ENCODE measurements at places on chromosomes 13 and 19.
A peak's percentile ranks its signal among the peaks of the same experiment; 100 is the strongest.

DNA sequence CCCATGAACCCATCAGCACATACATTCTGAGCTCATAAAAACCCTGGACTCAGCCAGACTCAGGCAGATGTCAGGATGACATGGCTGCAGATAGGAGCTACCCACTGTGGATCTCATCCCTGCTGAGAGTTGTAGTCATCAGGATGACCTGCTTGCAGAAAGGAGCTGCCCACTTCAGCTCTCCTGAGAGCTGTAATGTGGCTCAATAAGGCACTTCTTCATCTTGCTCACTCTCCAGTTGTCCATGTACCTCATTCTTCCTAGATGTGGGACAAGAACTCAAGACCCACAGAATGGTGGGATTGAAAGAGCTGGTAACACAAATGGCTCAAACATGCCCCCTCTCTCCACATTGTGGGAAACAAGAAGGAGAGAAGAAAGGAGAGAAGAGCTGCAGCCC is 58.2 kb downstream of the SLITRK1 start:
- DNase-seq: no peak

DNA sequence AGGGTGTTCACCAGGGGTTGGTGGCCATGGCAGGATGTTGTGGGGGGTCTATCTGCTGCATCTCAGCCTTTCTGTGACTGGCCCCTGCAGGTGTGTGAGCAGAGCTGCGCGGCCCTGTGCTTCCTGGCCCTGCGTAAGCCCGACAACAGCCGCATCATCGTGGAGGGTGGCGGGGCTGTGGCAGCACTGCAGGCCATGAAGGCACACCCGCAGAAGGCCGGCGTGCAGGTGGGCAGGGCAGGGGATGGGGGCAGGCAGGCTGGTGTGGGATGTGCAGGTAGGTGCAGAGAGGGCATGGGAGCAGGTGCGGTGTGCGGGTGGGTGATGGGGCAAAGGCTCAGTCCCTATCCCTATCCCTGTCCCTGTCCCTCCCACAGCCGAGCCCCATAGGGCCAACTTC is 8.1 kb upstream of the SLC25A42 start:
- DNase-seq: no peak

DNA sequence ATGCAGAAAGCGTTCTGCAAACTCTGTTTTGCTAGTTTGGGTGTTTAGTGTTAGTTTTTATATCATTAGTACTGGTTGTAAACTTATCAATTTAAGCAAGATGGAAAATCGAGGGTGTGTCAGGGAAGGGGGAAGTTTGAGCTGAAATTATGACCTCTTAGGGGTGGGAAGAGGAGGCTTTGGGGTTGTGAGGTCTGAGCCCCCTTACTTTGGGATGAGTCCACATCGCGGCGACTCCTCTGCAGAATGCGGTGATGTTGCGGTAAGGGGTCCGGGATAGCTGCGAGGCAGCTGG is 743 bp upstream of the NDUFS7 start:
- DNase-seq: peak; percentile 92

GRCh38 chr19:17826508-17827056 is 5.3 kb upstream of the INSL3 start:
- no peak for DNase-seq

GRCh38 chr19:31351056-31351854 is 2.0 kb upstream of the TSHZ3 start:
- peak; percentile 63 for DNase-seq

Data from fibroblast of skin of scalp (primary cell).